Activated CD4-positive, alpha-beta memory T cell treated with anti-CD3 and anti-CD28 coated beads for 36 hours (primary cell): ENCODE measurements at places on chromosomes 6 and 20.

GRCh38 chr6:151704383-151704782 is 103.1 kb upstream of the ESR1 start:
- no peak overlapping the region for H3K4me3 ChIP-seq
- peaks cover 3% of the 10 kb centered on the region for H3K27me3 ChIP-seq
- DNase-seq, result peak; percentile 77
- no peak overlapping the region for H3K27ac ChIP-seq

DNA sequence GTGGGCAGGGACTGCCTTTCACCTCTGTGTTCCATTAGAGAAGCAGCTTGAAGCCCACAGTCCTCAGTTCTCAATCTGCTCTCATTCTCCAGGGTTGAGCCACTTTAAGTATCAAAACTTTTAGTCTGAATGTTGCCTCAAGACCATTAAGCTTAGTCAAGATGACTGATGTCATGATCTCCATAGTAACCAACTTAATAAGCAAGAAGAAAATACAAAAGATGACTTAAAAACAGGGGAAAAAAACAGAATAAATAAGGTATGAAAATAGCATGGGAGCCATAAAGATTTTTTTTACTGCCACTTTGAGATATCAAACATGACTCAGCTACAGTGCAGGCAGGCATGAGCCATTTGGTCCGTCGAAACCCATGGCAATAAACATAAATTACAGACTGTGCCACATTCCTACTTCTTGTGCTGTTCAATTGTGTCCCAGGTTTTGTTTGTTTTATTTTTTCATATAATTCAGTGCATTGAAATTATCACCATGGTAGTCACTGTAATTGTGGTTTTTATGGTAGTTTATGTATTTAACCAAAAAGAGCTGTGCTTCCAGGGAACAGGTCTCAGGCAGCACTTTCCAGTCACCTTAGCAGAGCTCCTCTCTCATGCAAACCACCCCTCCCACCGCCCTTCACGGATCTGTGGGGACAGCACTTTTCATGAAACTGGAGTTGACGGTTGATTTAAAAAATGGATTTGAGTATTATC is 156.5 kb upstream of the INSM1 start:
- H3K4me3 ChIP-seq, result no peak overlapping the region
- H3K4me1 ChIP-seq, result no peaks in the 10 kb centered on the region
- peaks cover 10% of the 10 kb centered on the region for H3K27me3 ChIP-seq
- no peaks in the 10 kb centered on the region for H3K36me3 ChIP-seq

- H3K4me1 ChIP-seq, result no peaks in the 10 kb centered on the region
- no peaks in the 10 kb centered on the region for H3K36me3 ChIP-seq
- H3K27me3 ChIP-seq, result peaks cover 1% of the 10 kb centered on the region
- no peak overlapping the region for H3K27ac ChIP-seq
- DNase-seq, result no peak
- H3K4me3 ChIP-seq, result no peak overlapping the region
Observed at GRCh38 chr20:38350879-38351775, 4.8 kb downstream of the LBP start.

- DNase-seq, result no peak
- no peak overlapping the region for H3K4me3 ChIP-seq
- no peaks in the 10 kb centered on the region for H3K27me3 ChIP-seq
- peaks cover 88% of the 10 kb centered on the region for H3K4me1 ChIP-seq
Observed at GRCh38 chr6:45438849-45439406, 61.2 kb upstream of the SUPT3H start.

GRCh38 chr6:123418071-123418470 is 218.7 kb downstream of the TRDN start:
- H3K36me3 ChIP-seq, result no peaks in the 10 kb centered on the region
- no peak overlapping the region for H3K27ac ChIP-seq
- H3K27me3 ChIP-seq, result no peaks in the 10 kb centered on the region
- no peak for DNase-seq

- DNase-seq, result no peak
- H3K4me3 ChIP-seq, result no peak overlapping the region
- no peak overlapping the region for H3K27ac ChIP-seq
- H3K27me3 ChIP-seq, result no peaks in the 10 kb centered on the region
- peaks cover 11% of the 10 kb centered on the region for H3K36me3 ChIP-seq
Observed at GRCh38 chr6:166971271-166971670, 14.9 kb upstream of the RNASET2 start.

DNA sequence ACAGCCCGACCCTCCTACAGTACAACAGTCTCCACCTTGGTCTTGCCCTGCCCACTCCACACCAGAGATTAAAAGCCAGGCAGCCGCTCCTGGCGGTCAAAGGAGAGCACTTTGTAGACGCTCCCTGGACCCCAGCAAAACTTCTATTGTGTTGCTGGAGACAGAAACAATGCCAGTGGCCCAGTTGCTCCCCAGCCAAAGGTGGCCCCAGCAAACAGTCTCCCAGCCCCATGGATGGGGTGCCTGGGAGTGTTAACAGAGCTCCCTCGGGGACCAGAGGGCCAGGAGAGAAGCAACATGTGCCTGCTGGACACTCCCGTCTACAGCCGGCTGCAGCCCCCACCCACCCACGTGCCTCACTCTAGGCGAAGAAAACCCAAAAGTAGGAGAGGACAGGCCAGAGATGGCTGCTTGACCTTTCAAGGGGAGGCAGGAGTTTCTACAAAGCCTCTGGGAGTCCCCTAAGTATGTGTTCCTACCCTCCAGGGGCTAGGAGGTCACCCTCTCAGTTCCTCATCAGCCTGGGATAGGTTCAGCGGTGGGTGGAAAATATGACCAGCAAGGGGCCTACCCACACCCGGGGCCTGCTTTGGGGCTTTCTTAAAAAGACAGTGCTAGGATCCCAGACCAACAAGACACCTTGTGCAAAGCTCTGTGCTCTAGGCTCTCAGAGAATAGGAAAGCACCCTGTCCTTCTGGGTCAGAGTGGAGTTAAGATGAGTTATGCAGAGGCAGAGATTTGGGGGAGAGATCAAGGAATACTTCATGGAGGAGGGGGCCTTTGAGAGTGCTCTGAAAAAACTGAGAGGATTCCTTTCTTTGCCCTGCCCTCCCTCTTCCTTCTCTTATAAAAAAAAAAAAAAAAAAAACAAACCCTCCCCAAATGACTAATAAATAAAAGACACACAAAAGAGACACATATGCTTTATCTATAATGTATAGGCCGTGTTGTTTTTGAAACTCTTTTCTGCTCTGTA is 19.0 kb upstream of the PREX1 start:
- H3K4me1 ChIP-seq, result peaks cover 38% of the 10 kb centered on the region
- DNase-seq, result peak; percentile 87
- H3K27me3 ChIP-seq, result no peaks in the 10 kb centered on the region
- peak overlapping the region; percentile 75 for H3K27ac ChIP-seq
- no peak overlapping the region for H3K4me3 ChIP-seq
- H3K36me3 ChIP-seq, result no peaks in the 10 kb centered on the region

DNA sequence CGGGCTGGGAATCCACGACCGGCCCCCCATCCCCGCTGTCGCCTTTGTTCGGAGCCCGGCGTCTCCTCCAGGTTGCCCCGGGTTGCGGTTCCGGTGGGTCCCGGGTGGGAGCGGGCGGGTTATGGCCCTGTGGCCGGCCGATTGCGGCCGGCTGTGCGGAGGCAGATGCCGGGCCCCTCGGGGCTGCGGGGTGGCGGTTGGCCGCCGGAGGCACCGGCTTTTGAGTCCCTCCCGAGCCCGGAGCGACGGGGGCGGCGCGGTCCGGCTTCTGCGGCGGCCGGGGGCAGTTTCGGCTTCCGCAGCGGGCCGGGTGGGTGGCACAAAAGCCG is 431 bp downstream of the LOC128125822 start:
- no peaks in the 10 kb centered on the region for H3K27me3 ChIP-seq
- H3K27ac ChIP-seq, result peak overlapping the region; percentile 96
- H3K4me3 ChIP-seq, result peak overlapping the region; percentile 95
- peaks cover 34% of the 10 kb centered on the region for H3K4me1 ChIP-seq
- peaks cover 22% of the 10 kb centered on the region for H3K36me3 ChIP-seq

DNA sequence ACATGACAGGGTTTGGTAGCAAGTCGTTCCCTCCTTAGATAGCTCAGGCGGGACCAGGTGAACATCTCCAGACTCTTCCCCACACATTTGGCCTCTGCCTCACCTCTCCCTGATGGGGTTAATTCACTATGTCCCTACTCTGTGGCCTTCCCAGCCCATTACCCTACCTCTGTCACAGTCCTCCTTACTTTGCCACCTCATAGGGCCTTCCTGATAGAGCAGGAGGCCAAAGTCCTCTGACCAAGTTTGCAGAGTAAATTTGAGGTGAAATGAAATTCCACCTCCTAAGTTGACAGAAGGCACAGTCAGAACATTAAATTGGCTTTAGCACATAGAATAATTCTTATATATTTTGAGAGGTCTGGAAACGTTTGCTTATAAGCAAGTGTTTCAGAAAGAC is 53.1 kb upstream of the ARMC2 start:
- H3K27ac ChIP-seq, result no peak overlapping the region
- H3K36me3 ChIP-seq, result no peaks in the 10 kb centered on the region
- no peak for DNase-seq
- peaks cover 15% of the 10 kb centered on the region for H3K4me1 ChIP-seq
- H3K27me3 ChIP-seq, result no peaks in the 10 kb centered on the region

DNA sequence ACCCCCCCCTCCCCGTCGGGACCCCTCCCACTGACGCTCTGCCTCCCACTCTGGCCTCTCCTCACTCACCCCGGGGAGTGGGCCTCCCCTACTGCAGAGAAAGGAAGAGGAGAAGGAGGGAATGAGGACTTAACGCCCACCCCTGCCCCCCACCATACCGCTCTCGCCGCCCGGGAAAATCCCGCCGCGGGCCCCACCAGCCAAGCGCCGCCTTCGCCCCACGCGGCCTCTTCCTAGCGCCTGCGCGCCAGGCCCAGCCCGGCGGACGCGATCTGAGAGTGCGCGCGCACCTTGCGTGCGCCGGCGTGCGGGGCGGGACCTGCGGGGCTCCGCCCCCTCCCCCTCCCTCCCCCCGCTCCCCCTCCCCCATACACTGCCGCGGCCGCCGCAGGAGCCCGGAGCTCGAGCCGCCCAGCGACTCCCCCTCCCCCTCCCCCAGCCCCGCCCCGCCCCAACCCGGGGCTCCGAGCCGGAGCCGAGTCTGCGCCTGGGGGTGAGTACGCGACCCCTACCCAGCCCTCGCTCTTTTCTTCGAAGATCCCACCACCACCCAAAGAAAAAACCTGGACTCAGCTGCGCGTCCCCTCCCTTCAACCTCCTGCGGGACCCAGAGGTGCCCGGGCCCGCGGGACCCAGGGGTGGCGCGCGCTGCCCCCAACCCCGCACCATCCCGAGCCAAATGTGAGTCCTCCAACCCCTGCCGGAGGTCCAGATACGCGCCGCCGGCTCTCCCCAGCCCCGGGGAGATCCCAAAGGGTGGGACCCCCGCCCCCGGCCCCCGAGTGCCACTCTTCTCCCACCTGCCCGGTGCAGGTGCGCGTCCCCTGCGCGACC is at the start of the genes MRPL14 and TMEM63B:
Gene MRPL14 (minus strand): TSS at position 267 of the 834 bp plus-strand sequence. CDS start 10,841 bp downstream, outside the sequence.
Gene TMEM63B (plus strand): TSS at position 369 of the 834 bp plus-strand sequence. CDS start 7,031 bp downstream, outside the sequence.
- H3K4me1 ChIP-seq, result peaks cover 46% of the 10 kb centered on the region
- H3K27ac ChIP-seq, result peak within 1 kb of the TSS; percentile 97
- H3K4me3 ChIP-seq, result peak within 1 kb of the TSS; percentile 92
- DNase-seq, result peak; percentile 93
- H3K27me3 ChIP-seq, result no peaks in the 10 kb centered on the region
- H3K36me3 ChIP-seq, result peaks cover 2% of the 10 kb centered on the region

DNA sequence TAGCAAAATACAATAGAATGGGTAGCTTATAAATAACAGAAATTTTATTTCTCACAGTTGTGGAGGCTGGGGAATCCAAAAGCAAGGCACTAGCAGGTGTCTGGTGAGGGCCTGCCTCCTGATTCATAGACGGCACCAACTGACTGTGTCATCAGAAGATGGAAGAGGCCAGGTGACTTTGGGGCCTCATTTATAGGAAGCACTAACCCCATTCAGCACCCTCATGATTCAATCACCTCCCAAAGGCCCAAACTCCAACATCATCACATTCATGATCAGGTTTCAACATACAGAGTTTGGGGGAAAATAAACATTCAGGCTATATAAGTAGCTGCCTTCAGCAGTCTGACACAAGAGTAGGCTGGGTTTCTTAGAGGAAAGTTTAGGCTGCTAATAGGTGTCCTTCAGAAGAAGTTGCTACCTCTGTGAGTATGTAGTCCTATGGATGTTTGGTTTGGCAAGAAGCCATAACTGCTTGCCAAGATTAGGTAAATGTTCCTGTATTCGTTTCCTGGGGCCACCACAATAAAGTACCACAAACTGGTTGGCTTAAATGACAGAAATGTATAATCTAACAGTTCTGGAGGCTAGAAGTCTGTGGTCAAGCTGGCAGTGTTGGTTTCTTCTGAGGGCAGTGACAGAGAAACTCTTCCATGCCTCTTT is 48.8 kb downstream of the NT5E start:
- peaks cover 14% of the 10 kb centered on the region for H3K36me3 ChIP-seq
- no peak for DNase-seq
- no peak overlapping the region for H3K27ac ChIP-seq
- no peak overlapping the region for H3K4me3 ChIP-seq
- peaks cover 20% of the 10 kb centered on the region for H3K4me1 ChIP-seq

DNA sequence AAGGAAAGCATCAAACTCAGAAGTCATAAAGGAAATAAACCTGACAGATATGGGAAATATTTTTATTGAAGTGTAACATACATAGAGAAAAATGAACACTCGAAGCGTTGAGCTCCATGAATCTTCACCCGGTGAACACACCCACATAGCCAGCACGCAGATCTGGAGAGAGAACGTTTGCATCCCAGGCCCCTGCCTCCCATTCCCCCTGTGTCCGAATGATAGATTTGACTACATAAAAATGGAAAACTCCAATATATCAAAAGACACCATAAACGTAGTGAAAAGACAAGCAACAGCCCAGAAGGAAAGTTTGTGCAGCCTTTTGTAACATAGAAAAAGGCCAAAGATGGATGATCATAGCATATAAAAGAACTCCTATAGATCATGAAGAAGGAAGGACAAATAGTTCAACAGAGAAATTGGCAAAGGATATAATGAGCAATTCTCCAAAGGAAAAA is 17.1 kb downstream of the SYNJ2 start:
- no peak overlapping the region for H3K27ac ChIP-seq
- H3K27me3 ChIP-seq, result no peaks in the 10 kb centered on the region
- H3K36me3 ChIP-seq, result no peaks in the 10 kb centered on the region

DNA sequence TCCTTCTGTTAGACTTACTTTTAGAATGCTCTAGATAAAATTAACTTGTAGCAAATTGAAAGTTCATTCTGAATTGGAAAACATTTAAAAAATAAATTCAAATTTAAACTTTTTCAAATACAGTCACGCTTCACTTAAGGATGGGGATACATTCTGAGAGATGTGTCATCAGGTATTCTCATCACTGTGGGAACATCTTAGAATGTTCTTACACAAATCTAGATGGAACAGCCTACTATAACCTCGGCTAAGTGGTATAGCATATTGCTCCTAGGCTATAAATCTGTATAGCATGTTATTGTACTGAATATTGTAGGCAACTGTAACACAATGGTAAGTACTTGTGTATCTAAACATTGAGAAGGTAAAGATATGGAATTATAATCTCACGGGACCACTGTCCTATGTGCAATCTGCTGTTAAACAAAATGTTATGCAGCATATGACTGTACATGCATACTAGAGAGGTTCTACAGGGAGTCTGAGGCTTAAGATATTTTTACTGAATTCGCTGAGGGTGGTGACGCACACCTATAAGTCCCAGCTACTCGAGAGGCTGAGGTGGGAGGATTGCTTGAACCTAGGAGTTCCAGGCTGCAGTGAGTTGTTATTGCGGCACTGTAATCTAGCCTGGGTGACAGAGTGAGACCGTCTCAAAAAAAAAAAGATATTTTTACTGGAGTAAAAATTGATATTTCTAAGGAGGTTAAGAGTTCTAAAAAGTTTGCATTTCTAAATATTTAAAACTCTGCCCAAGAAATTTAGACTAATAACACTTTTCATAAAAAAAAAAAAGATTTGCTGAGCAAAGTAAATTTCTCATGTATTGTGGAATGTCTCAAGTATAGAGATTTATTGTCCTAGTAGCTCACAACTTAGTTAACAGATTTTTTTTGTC is 87.3 kb upstream of the TULP1 start:
- peaks cover 22% of the 10 kb centered on the region for H3K36me3 ChIP-seq
- no peaks in the 10 kb centered on the region for H3K27me3 ChIP-seq
- peak overlapping the region; percentile 54 for H3K4me3 ChIP-seq

GRCh38 chr6:119459207-119459974 is 109.8 kb upstream of the MAN1A1 start:
- no peak overlapping the region for H3K4me3 ChIP-seq
- H3K27me3 ChIP-seq, result no peaks in the 10 kb centered on the region
- peaks cover 23% of the 10 kb centered on the region for H3K4me1 ChIP-seq
